ENCODE measurements at places on chromosomes 1 and 21.

GRCh38 chr1:64197076-64197475 is 6.3 kb upstream of the UBE2U start:
- DNase-seq: no peak

DNA sequence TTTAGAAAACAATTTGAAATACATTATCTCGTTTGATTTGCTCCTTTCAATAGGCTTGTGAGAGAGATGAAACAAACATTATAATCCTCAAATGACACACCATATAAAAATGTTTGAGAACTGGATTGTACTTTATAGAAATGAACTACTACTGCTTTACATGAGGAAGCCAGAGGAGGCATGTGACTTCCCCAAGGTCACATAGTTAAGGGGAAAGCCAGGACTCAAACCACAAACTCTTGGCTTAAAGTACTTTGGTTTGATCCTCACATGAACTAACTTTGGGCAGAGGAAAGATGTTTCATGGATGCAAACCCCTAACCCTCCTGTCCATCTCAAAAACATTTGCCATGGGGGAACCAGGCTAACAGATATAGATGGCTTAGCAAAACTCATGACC is 4.7 kb downstream of the ARHGEF11 start:
- DNase-seq: no peak

DNA sequence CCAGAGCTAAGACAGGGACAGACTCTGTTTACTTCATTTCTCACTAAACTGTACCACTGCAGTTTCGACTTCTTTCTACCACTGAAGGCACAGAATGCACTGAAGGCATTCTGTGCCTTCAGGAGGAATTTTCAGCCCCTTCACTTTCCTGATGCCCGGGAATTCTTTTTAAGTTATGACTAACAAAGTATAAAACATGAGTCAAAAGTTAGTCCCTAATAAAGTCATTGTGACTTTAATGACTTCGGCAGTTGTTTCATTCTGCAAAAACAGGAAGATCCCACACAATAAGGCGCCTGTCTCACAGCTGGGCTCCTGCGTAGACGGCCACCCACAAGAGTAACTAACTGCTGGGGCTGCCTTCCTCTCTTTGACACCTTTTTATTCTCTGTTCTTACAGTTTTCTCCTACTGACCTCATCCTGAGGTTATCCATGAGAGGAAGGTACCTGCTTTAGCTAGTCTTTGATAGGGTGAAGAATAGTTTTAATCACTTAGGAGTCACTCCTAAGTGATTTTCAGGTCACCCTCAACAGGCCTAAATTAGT is 183.9 kb upstream of the SGIP1 start:
- DNase-seq: no peak

GRCh38 chr1:226691247-226691646 is 47.8 kb downstream of the ITPKB start:
- DNase-seq: peak; percentile 30

DNA sequence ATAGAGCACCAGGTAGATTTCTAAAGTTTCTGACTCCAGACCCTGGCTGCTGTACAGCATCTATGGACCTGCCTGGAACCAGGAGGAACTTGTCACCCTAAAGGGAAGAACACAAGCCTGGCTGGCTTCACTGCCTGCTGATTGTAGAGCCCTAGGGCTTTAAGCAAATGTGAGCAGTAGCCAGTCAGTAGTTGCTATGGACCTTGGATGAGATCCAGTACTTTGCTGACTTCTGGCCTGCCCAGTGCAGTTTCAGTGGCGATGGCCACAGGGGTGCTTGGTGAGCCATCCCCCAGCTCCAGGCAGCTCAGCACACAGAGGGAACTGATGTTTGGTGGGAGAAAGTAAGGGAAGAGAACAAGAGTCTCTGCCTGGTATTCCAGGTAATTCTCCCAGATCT is 68.4 kb downstream of the ATP6V1G3 start:
- DNase-seq: no peak

GRCh38 chr21:33991133-33991532 is 75.5 kb upstream of the ATP5PO start:
- no peak for DNase-seq

DNA sequence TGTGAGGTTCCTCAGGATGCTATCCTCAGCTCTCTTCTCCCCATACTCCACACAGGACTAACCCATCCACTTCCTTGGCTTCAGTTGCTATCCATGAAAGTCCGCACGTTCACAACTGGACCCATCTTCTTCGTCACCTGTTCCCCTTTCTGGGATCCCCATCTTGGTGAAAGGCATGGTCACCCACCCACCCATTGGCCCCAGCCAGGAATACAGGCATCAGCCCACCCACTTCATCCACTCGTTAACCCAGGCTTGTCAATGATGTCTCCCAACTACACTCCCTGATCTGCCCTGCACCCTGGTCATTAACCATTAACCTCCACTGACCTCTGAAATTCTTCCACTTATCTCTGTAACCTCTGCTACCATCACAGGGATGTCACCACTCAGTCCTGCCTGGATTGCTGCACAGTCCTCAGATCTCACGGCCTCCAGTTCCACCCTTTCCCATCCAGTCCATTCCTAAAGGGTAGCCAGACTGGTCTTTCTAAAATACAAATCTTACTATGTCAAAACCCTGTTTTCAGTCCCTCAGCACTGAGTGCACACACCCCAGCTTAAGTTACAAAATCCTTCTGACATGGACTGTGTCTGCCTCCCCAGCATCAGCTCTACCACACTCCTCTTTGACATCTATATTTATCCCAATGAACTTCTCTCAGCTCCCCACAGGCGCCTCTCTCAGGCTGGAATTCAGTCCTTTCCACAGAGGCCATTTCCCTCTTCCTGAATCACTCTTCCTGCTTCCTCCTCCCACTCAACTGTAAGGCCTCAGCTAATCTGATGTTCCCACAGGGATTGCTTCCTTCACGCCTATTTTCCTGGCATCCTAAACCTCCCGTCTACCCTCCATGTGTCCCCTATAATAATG is 10.4 kb downstream of the PGLYRP4 start:
- no peak for DNase-seq

DNA sequence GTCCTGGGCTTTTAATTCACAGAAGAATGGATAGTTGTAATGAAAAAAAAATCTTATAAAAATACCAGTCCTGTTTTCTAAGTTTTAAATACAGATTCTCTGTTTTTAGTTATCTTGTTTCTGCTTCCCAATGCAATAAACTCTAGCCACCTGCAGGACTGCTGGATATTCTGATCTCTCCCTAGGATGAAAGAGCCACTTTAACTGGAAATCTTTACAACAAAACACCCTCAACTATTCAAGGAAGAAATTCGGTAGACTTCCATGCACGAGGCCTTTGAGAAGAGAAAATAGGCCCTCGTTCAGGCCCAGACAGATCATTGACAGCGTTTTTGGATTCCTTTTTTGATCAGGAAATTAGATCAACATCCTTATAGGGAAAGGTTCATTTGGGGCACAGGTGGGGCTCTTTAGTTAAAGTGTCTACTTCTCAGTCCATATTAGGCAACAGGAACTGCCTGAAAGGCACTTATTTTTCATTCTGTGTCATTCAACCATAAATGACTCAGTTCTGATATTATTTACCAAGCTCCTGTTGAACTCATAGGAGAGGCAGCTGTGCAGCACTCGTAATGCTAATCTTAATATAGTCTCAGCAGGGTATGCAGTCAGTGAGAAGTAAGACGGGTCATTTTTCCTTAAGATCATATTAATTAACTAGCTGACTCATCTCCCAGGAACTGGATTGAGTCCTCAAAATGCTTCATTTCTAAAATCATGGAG is 71.1 kb upstream of the ERRFI1 start:
- no peak for DNase-seq

DNA sequence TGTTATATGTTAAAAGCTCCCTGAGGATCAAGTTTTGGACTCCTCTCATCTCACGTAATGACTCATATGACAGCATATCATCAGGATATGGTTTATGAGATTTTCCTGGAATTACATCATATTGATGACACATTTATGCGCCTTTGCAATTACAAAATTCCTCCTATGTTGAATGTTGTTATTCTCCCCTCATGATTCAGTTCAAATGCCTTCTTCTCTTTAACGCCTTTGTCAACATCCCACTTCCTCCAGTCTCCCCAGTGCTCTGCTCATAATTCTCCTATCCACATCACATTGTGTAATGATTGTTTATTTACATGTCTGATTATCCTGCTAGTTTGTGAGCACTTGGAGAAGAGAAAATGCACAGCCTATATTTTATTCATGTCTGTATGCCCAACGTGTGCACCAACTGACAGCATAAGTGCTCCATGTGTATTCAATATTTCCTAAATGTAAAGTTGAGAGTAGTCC is 80.9 kb upstream of the BACH1 start:
- no peak for DNase-seq

DNA sequence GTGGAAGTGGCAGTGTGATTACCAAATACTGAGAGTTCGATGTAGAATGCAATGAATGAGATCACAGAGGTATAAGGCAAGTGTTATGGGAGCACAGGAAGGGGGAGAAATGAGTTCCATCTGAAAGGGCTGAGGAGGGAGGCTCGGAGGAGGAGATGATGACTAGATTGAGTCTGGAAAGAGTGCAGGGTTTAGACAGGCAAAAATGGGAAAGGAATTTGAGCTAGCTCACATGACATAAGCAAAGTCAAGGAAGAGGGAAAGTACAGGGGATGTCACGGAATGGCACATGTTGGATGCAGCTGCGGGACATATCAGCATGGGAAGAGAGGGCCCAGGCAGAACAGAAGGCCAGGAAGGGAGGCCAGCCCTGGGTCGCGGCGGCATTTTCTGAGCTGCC is 132.7 kb downstream of the RUNX1 start:
- DNase-seq: no peak

GRCh38 chr1:165641231-165641987 is 10.4 kb downstream of the MGST3 start:
- DNase-seq: no peak

All from stimulated activated CD4-positive, alpha-beta T cell treated with anti-CD3 and anti-CD28 coated beads, TNF-alpha, amount 100 ng/mL, for 48 hours (primary cell).